ENCODE measurements at places on chromosomes 16 and 17.

- DNase-seq: no peak
- H3K36me3 ChIP-seq: no peaks in the 10 kb centered on the region
- no peak overlapping the region for H3K4me3 ChIP-seq
- H3K27me3 ChIP-seq: peaks cover 15% of the 10 kb centered on the region
- H3K4me1 ChIP-seq: peaks cover 10% of the 10 kb centered on the region
- H3K27ac ChIP-seq: no peak overlapping the region
These were observed 15.2 kb downstream of the AOC3 start for GRCh38 chr17:42866216-42866615.

DNA sequence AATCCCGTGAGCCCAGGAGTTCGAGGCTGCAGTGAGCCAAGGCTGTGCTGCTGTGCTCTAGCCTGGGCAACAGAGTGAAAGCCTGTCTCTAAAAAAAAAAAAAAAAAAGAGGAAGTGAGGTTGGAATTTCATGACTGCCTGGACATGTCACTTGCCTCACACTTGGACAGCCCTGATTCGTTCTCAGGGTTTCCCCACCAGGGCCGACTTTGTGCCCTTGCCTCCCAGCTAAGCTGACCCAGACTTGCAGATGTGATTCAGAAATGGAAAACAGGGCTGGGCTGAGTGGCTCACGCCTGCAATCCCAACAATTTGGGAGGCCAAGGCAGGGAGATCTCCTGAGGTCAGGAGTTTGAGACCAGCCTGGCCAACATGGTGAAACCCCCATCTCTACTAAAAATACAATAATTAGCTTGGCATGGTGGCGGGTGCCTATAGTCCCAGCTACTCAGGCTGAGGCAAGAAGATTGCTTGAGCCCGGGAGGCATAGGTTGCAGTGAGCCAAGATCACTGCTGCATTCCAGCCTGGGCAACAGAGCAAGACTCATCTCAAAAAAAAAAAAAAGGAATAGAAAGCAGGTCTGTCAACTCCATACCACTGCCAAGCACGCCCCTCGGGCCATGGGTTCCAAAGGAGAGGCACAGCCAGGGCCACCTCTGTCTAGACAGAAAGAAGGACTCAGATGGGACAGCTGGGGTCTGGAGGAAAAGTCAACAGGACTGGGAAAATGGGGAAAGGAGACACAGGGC, 46.9 kb downstream of the SOCS1 start:
- DNase-seq: no peak
- peaks cover 8% of the 10 kb centered on the region for H3K27me3 ChIP-seq
- no peak overlapping the region for H3K4me3 ChIP-seq
- no peaks in the 10 kb centered on the region for H3K36me3 ChIP-seq

DNA sequence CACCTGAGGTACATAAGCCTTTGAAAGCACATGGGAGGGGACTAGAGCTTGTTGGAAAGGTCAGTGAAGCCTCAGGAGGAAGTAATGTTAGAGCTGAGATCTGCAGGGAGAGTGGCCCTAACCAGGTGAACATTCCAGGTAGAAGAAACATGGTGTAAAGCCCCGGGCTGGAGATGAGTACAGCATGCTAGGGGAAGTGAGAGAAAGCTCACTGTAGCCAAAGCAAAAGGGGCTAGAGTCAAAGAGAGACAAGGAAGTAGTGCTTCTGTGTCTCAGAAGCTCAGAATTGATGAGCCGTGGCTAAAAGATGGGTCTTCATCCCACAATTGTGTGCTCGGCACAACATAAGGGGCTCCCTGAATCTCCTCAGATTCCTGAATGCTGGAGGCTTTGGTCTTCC, 481.8 kb downstream of the XYLT1 start:
- no peak overlapping the region for H3K4me3 ChIP-seq
- H3K27me3 ChIP-seq: no peaks in the 10 kb centered on the region
- no peaks in the 10 kb centered on the region for H3K36me3 ChIP-seq
- no peak overlapping the region for H3K27ac ChIP-seq

- no peak for DNase-seq
- peaks cover 18% of the 10 kb centered on the region for H3K4me1 ChIP-seq
- peak overlapping the region; percentile 87 for H3K4me3 ChIP-seq
- H3K27me3 ChIP-seq: no peaks in the 10 kb centered on the region
- no peaks in the 10 kb centered on the region for H3K36me3 ChIP-seq
These were observed 2.0 kb downstream of the ZNF319 start for GRCh38 chr16:57998486-57998885.

All from type B pancreatic cell (in vitro differentiated cells).